ENCODE measurements at places on chromosomes 16 and 17.

- DNase-seq = no peak
These were observed 10.3 kb upstream of the BAHCC1 start for GRCh38 chr17:81384929-81385319.

- DNase-seq = no peak
These were observed 76.6 kb downstream of the PARN start for GRCh38 chr16:14553447-14553846.

DNA sequence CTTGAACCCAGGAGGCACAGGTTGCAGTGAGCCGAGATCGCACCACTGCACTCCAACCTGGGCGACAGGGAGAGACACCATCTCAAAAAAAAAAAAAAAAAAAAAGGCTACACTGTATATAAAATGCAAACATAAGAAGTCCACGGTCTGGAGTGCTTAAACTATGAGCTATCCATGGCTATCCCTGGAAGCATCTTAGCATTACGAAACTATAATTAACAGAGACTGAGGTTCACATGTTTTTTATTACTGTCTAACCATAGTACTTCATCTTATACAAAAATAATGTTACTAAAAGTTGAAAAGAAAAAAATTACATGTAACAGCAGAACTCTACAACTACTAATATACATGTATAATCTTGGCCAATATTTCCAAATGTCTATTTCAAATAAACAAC lies 32.8 kb downstream of the HELZ start:
- DNase-seq = no peak

GRCh38 chr17:231966-232807 lies 50.7 kb upstream of the DOC2B start:
- DNase-seq = no peak

DNA sequence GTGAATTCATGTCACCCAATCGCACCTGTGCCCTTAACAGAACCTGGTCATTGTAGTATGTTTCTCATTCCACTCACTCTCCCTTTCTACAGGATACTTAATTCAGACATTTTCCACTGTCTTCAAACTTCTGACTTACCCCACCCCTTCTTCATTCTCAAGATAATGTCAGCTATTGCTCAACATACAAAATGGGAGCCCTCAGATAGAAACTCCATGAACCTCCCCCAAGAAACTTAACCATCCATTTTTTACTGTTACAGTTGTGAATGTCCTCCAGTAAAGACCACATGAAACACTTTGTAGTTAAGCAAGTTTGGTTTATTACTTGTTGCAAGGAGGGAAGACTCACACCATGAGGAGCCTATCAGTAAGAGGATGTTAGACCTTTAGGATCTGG lies 22.1 kb upstream of the ARHGAP17 start:
- no peak for DNase-seq

DNA sequence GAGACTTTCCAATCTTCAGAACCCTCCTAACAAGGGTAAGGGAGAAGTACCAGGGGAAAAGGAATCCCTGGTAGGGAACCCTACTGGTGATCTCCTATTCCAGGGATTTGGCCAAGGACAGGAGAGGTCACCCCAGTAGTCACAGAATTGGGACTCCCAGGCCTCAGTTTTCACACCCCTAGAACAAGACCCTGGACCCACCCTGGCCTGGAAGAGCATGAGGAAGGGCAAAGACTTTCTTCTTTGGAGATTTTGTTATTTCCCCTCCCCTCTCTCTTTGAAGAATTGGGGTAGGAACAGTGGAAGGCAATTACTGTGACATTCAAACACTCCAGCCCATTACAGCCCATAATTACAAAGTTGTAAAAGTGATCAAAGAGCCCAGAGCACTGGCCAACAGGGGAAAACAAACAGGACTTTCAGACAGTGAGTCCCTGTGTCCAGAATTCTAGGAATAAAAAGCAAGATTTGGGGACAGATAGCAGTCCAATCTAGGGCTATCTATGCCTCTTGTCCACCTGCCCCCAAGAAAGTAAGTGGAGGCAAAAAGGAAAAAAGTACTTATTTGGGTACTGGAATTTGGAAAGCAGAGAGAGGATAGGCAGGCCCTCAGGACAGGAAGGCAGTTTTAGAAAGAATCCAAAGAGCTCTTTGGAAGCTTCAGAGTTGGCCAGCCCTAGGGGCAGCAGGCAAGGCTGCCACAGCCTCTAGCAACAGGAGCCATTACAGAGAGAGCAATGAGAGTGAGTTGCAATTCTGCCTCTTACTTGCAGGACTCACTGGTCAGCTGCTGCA lies 13.4 kb upstream of the SUPT4H1 start:
- no peak for DNase-seq

- no peak for DNase-seq
These were observed 90.3 kb upstream of the XYLT1 start for GRCh38 chr16:17561056-17561455.

GRCh38 chr16:57127037-57127763 lies 34.8 kb downstream of the CPNE2 start:
- no peak for DNase-seq

GRCh38 chr17:57881143-57881542 lies 31.3 kb upstream of the MRPS23 start:
- no peak for DNase-seq

DNA sequence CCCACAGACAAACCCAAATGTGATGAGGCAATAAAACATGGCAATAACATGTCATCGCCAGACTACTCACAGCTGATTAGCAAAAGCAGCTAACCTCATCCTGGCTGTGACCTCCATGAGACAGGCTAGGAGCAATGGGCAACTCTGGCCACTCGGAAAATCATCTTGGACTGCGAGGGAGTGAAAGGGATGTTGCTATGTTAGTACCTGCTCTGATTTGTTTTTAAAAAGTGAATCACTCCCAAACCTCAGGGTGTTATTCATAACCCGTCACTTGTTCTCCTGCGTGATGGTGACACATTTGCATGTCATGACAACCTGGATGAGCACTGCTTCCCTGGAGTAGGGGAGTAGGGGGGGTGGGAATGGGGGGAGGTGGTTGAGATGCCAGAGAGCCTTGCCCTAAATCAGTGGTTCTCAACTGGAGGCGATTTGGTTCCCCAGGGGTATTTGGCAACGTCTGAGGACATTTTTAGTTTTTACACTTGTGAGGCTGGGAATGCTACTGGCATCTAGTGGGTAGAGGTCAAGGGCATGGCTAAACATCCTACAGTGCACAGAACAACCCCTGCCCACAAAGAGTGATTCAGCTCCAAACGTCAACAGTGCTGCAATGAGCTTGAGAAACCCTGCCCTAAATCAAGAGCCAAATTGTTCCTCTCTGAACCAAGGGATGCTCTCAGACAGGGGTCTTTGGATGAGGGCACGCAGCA lies 241.7 kb downstream of the SOX9 start:
- no peak for DNase-seq

DNA sequence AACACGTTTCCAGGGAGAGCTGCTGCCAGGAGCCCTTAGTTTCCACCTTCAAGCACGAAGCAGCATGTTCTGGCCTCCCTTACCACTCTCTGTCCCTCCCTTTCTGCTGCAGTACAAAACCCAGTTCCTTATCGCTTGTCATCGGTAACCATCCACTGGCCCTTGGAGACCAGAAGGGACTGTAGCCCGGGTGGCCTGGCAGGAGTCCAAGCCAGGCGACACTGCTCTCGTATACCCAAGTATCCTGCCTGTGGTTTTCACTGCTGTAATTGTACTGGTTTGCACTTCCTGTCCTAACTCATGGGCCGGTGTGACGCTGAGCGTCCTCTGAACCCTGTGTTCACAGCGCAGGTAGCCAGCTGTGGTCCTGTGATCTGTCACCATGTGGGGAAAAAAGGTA lies 81.1 kb downstream of the MAF start:
- DNase-seq = no peak

GRCh38 chr16:68612996-68613395 lies 32.1 kb upstream of the CDH3 start:
- no peak for DNase-seq

DNA sequence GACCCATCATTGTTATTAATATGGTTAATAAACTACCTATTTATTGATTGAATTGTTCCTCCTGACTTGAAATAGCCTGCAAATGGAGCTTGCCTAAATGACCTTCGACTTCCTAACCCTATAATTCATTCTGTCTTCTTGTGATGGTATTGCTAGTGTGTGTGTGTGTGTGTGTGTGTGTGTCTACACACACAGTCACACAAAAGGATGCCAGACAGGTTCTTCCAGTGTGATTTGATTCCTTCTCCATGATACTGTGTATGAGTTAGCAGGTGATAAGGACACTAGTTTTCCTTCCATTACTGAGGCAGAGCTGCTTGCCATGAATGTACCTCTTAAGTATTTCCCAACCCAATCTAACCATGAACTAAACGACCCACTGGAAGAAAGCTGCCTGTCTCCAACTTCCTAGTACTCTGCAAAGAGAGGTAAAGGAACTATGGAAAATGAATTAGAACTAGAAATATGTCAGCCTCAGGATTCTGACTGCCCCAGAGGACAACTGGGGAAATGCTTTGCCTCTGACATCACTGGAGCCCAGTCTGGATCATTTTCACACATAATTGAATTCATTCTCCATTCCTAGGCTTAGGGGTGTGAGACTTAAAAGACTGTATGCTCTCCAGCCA lies 3.5 kb upstream of the CDC6 start:
- no peak for DNase-seq

DNA sequence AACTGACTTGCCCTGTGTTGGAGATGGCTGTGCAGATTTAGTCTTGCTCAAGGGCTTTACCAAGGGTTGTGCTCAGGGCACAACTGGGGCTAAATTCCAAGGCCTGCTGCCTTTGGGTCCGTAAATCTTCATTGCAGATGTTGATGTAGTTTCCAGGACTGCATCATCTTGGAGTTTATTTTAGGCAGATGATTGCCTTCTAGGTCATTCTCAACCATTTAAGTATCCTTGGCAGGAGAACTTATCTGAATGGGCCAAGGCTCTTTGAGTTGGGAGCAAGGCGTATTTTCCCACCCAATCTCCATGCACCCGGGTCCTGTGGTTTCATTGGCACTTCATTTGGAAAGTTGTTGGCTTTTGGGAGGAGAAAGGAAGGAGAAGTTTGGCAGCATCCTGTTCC lies 200.3 kb downstream of the MSI2 start:
- no peak for DNase-seq

- DNase-seq = no peak
These were observed 4.4 kb downstream of the LDHD start for GRCh38 chr16:75111961-75112733.

- no peak for DNase-seq
These were observed 16.9 kb downstream of the MAP3K3 start for GRCh38 chr17:63639125-63639524.

DNA sequence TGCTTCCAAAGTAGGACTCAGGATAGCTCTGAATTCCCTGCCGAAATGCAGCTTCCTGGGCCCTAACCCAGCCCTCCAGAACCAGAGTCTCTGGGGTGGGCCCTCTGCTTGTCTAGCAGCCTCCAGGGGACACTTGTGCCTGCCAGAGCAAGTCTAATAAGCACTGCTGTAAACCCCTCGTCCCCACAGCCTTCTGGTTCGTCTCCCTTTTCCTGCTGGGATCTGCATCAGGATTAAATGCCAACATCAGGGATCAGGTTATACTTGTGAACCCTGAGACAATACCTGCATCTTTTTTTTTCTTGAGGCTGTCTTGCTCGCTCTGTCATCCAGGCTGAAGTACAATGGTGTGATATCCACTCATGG lies 282.0 kb downstream of the SEC14L1 start:
- no peak for DNase-seq

- DNase-seq = no peak
These were observed 437.7 kb downstream of the PMP22 start for GRCh38 chr17:14827396-14827919.

- no peak for DNase-seq
These were observed 211.9 kb upstream of the HS3ST3A1 start for GRCh38 chr17:13813347-13814240.

- no peak for DNase-seq
These were observed 10.2 kb downstream of the TEX2 start for GRCh38 chr17:64252831-64253230.

GRCh38 chr17:39063681-39064069 lies 87.8 kb downstream of the PLXDC1 start:
- no peak for DNase-seq

DNA sequence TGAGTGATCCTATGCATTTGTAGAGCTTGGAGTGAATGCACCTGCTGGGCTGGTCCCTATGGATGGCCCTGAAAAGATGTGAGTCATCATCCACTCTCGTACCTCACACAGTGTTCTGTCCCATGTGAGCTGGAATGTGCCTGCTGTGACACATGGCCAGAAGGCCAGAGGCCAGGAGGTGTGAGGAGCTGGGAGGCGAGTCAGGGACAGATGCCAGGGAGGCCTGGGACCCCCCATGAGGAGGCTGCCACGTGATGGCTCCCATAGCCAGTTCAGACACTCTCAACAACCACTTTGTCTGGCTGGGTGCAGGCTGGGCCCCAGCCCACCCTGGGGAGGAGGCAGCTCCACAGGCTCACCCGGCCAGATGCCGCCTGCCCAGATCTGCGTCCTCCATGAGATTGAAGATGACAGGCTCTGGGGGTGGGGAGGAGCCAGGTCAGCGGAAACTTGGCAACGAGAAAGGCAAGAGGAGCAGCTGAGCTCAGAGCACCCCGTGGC lies 168.8 kb downstream of the C16orf78 start:
- DNase-seq = no peak

- no peak for DNase-seq
These were observed 41.7 kb downstream of the ESRP2 start for GRCh38 chr16:68194251-68194650.

DNA sequence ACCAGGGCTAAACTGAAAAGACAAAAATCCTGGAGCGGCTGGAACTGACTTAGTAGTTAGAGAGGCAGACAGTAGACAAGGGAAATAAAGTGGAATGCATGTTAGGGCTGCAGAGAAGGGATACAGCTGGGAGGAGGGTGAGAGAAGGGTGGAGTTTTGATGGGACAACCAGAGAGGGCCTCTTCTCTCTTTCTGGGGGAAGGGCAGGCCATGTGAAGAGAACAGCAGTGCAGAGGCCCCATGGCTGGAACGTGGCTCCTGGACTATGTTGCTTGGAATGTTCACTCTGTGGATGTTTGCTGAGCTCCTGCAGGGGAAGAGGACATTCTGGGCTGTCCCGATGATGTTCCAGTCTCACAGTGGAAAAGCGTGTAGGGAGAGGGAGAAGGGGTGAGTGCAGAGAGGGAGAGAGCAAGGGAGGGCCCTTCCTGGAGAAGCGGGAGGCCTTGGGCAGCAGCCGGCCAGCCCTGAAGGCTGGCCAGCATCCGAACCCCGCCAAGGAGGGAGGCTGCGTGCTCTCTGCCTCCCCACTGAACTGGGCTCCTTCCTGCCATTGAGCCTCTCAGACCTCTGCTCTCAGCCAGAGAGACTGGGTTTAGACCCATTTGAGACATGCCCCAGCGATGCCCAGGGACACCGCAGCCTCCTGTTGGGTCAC lies 33.1 kb upstream of the GSE1 start:
- no peak for DNase-seq

DNA sequence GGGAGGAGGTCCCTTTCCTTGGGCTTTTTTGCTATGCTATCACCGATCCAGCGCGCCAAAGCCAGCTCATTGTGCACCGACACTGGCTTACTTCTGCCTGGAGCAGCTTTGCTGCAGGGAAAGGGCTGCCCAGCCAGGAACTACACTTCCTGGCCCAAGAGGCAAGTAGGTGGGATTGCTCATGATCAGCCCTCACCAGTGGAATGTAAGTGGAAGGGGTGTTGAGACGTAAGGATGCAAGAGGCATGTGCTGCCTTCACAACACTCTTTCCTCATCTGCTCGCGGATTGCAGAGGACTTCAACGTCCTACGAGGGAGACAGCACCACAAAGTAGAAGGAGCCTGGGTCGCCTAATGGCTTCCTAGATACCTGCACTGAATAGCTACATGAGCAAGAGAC lies 104.3 kb upstream of the FOXF1 start:
- DNase-seq = no peak

GRCh38 chr16:35144212-35144932 lies 1685.0 kb downstream of the TP53TG3F start:
- DNase-seq = no peak

- DNase-seq = no peak
These were observed 29.3 kb downstream of the ADCY7 start for GRCh38 chr16:50295541-50296132.

Measured in activated naive CD4-positive, alpha-beta T cell treated with anti-CD3 and anti-CD28 coated beads, Interleukin-2, amount 50 U/mL, for 72 hours (primary cell).